ENCODE measurements at places on chromosomes 2 and 18. TPM values are rescaled to one million over a fixed set of nuclear protein-coding genes. Genes with fewer than 3 reads are reported as not detected.

Gene NDC80
- total RNA-seq = 8.6 TPM

Gene CTAGE1
- not detected for total RNA-seq

DNA sequence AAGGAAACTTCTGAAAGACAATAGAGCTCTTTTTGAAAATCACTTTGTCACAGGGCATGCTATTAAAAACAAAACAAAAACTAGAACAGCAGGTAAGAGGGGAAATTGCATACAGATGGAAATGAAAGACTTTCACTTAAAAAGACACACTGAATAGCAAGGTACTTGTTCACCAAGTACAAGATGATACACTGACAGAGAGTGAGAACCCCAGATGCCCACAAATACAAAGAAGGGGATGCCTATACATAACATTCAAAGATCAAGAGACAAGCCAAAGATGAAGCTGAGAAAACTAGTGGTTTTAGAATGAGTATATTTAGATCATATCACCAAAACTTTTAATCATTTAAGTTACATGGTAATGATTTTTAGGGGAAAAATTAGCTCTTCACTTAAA is 60.7 kb downstream of the ASXL2 start:
- no peak overlapping the region for H3K4me3 ChIP-seq
- peaks cover 6% of the 10 kb centered on the region for H3K4me1 ChIP-seq
- no peaks in the 10 kb centered on the region for H3K27me3 ChIP-seq
- H3K36me3 ChIP-seq = no peaks in the 10 kb centered on the region
- DNase-seq = no peak
- no peak overlapping the region for H3K27ac ChIP-seq

GRCh38 chr18:27143580-27144287 is 41.4 kb downstream of the CHST9 start:
- no peak overlapping the region for H3K27ac ChIP-seq
- no peaks in the 10 kb centered on the region for H3K27me3 ChIP-seq
- H3K4me3 ChIP-seq = no peak overlapping the region
- H3K4me1 ChIP-seq = no peaks in the 10 kb centered on the region
- no peak for DNase-seq

- peaks cover 13% of the 10 kb centered on the region for H3K4me1 ChIP-seq
- DNase-seq = peak; percentile 9
These were observed at the start of gene LRRTM4 for GRCh38 chr2:77521931-77522470. TSS of gene LRRTM4 (minus strand) at chr2:77522376.
